NCI-H526 treated with DMSO at 0.1 percent for 48 hours (cell line): ENCODE measurements at places on chromosomes 7 and 10.
A peak's percentile ranks its signal among the peaks of the same experiment; 100 is the strongest.

DNA sequence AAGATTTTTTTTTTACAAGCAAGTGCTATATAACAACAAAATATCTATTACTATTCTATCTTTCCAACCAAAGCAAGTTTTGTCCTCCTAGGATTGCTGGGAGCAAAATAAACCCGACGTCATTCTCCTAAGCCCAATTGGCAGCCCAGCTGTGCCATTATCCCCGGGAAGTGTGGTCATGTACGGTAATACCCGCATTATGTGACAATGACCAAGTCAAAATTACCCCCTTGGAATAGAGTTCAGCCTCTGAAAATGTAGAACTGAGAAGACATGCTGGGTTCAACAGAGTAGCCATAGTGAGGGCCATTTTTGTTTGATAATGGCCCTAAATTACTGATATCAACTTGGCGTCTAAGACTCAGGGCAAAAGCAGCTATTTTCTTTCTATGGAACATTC, 215.5 kb downstream of the LRRTM3 start:
- no peak for DNase-seq

DNA sequence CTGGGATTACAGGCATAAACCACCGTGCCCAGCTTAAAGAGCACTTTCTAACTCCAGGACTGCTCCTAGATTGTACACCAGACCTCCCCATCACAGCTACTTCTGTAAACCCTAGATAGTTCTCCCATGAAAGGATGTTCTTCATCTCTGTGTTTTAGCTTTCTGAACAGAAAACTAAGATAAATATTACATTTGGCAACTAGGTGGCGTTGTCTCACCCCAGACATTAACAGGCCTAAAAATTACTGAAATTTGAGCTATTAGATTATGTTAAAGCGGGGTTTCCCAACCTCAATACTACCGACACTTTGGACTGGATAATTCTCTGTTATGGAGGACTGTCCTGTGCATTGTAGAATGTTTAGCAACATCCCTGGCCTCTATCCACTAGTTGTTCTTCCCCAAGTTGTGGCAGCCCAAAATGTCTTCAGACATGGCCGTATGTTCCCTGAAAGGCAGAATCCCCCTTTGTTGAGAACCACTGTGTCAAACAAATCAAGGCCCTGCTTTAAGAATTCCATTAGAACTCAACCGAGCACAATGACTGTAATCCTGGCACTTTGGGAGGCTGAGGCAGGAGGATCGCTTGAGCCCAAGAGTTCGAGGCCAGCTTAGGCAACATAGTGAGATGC, 19.1 kb downstream of the ATOH7 start:
- DNase-seq: no peak

DNA sequence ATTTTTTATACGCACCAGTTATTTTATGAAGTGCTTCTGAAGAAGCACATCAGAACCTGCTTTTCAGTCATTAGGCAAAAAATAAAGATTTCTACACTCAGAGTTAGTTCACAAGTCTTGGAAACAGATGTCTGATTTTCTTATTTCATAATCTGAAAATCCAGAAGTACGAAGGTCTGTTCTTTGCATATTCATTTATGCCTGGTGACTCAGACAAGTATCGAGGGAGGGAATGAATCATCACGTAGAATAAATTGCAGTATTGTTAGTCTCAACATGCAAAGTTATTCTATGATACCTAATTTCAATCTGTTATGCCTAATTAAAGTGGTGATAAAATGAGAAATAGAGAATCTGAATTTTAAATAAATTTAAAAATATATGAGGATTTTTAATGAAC, 113.6 kb upstream of the SEM1 start:
- peak; percentile 63 for DNase-seq

DNA sequence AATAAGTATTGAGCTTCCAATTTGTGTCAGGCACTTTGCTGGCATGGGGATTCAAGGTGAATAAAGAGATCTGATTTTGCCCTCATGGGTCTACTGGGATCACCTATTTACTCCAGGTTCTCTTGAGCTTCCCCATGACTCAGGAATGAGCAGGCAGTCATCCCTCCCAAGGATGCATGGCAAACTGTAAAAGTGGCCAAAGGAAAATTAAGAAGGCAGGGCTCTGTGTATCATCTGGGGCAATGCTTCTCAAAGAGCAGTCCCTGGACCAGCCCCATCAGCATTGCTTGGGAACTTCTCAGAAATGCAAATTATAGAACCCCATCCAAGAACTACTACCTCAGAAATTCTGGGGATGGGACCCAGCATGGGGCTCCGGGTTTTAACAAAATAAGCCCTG, 48.7 kb downstream of the WDFY4 start:
- no peak for DNase-seq

- no peak for DNase-seq
These were observed 3.1 kb upstream of the ADAP1 start for GRCh38 chr7:957418-958220.

DNA sequence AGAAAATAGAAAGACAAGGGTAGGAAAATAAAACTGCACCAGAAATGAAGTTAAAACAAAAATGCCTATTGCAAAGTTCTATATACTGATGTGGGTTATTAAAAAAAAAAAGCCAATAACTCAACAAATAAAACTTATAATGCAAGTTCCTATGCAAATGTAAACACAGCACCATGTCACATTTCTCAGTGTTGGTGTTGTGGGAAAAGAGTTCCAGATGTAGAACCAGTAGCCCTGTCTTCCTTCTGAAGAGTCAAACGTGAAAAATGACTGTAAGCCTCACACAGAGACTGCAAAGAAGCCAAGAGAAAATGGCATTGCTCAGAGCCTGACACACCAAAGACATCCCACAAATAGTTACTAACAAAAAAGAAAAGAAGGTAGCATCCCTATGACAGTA, 10.1 kb downstream of the PON2 start:
- DNase-seq: no peak

DNA sequence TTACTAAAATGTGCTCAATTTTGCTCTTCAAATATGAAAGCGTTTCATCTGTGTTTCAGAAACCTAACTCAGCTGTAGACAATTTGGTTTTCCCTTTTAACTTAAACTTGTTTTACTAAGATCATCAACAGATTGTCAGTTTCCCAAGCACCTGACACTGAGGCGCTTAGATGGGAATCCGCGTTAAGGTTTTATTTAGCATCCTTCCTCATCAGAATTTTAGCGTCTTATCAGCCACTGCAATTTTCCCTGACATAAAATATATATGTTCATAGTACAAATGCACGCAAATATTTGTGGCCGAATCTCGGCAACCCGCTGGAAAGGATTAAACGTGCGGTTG, 1.2 kb downstream of the SGCE start:
- no peak for DNase-seq

DNA sequence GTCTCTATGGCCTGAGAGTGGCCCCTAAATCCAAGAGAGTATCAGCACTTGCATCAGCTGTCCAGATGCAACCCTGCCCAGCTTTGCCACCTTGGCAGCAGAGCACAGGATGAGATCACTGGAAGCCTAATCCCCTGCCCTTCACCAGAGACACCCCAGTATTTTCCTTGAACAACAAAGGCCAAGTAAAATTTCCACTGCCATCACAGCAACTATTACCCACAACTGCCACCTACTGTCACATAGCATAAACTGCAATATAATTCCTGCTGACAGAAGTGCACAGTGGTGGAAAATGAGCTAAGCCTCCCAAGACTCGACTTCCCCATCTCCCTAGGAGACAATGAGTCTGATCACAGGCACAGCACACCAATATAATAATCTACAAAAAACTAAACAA, 462.8 kb upstream of the ZWINT start:
- no peak for DNase-seq

DNA sequence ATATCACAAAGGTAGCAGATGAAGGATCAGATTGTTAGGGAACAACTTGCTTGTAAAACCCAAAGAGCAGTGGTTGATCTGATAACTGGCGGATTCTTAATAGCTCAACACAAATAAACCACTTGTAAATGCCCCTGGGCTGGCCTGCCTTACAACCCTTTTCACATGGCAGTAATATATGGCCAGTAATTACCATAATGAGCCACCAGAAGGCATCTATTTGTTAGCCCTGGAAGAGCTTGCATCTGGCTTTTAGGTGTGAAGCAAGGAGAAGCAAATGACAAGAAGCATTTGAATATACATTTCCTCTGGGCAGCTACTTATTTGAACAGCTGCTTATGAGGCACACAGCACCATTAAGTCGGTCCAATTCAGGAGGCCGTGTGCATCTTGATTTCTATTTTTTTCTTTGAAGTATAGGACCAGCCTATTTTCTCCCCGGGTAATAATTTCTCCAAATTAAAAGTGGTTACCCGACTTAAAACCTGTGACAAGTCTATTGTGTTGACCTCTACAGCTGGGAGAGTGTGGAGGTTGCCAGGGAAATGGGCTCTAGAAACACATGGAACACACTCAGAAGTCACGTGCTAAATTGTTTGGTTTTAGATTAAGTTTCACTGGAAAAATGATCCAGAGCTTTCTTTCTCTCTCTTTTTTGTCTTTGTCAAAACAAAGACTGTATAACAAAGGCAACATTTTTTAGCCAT, 113.4 kb downstream of the SEM1 start:
- DNase-seq: peak; percentile 99

DNA sequence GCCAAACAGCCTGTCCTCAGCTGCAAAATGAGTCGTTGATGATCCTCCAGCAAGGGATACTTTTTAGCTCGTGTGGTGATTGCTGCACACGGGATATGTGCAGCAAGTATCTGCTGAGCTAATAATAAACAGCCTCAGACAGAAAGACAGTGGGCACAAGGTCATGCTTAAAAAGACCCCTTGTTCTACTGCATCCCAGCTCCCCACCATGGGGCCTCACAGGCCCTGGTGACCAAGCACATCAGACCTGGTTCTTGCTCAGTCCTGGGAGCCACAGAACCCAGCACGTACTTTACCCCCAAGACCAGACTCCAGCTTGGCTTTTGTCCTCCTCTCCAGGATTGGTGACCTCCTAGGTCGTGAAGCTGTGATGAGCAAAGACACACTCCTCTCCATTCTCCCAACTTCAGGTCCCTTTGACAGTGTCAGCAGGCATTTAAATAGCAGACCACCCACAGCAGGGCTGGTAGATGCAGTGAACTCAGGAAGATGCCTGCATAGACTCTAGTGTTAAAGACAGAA, 50.5 kb downstream of the EGFR start:
- no peak for DNase-seq

DNA sequence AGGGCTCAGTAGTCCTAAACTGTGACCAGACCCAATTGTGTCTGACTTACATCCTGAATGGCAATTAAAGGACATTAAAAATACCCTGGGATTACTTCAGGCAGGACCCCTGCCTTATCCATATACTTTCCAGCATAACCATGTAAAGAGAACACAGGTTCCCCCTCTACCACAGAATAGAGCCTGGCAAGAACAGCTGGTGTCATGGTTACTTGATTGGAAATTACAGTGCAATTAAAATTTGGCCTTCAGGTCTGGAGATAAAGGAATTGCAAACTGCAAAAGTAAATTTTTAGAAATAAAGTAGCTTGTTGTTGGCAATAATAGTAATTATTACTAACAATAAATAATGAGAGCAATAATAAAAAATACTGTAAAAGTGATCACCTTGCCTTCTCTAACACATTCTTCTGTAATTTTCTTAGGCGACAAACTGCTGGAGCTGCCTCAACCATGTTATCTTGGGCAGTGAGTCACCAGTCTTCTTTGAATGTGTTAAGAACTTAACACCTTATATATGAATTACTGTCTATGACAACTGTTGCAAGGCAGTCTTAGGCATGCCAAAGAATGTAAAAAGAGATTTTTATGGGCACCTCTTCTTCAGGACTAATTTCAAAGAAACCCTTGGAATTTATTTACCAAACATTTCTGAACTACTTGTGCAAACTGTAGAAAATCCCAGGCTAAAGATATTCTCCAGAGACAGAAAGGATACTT, 53.7 kb downstream of the HIBADH start:
- no peak for DNase-seq

DNA sequence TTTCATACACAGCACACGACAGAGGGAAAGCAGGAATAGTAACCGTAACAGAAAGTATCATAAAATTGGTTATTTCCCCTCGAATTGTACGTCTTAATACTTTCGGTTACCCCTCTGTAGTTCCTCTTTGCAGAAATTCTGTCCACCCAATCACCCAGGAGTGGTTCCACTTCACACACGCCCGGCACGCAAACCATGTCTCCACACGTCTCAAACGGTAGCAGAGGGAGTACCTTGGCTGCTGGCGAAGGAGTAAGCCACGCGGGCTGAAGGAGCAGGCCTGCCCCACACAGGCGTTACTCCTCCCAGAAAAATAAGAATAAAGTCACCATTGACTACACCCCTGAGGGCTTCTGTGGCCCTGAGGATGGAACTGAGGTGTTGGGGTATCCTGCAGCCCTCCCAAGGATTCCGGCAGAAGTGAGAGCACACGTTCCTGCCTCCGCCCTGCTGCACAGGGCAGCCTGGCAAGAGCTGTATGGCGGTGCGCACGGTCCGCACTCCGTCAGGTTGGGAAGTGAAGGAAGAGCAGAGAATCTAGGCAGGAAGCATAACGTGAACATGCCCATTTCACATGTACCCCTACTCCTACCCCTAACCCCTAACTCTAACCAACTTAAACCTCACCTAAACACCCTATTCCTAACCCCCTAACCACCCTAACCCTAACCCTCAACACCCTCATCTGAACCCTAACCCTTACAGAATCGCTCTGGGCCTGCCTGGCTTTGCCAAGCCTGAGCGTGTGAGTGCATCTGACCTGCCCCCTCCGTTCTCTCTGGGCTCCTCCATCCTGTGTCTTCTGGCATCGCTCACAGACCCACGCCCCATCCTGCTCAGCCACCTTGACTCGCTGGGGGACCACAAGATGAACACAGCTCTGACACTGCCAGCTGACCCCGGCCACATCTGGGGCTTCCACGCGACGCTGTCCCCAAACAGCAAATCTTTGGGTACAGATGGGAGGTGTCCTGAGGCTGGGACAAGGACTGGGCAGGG, 18.2 kb downstream of the GPR146 start:
- no peak for DNase-seq

DNA sequence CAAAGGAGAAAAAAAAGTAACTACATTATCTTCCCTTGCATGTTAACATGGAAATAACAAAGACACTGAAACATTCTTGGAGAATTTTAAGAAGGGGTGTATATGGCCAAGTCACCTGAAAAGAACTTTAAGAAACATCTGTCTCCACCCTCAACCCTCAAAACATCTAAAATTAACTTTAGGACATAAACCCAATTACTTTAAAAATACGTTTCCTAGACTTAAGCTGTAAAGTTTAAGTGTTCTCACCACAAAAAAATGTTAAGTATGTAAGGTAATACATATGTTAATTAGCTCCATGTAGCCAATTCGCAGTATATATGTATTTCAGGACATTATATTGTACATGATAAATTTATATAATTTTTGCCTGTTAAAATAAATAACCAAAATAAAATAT, 71.1 kb upstream of the GLCCI1 start:
- no peak for DNase-seq

DNA sequence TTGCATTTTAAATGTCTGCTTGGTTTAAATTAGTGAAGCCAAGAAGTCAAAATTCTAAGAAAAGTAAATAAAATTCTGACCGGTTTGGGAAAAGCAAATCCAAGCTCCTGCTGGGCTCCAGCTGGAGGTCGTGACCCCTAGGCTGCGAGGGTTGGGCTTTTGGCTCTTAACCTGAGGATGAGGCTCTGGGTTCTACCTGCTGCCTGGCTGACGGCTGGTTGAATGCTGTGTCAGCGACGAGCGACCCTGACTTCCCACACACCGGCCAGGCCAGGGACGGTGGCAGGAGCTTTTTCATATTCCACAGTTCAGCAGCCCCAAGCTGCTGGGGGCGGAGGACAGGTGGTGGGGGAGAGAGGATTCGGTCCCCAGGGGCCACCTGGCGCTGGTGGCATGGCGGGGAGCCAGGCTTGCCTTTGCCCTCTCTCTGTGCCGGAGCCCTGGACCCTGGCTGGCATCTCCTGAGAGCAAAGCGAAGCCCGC, 843 bp upstream of the PLPP4 start:
- DNase-seq: no peak
